ENCODE measurements at places on chromosomes 12 and 14. TPM values are rescaled to one million over a fixed set of nuclear protein-coding genes. Genes with fewer than 3 reads are reported as not detected.

DNA sequence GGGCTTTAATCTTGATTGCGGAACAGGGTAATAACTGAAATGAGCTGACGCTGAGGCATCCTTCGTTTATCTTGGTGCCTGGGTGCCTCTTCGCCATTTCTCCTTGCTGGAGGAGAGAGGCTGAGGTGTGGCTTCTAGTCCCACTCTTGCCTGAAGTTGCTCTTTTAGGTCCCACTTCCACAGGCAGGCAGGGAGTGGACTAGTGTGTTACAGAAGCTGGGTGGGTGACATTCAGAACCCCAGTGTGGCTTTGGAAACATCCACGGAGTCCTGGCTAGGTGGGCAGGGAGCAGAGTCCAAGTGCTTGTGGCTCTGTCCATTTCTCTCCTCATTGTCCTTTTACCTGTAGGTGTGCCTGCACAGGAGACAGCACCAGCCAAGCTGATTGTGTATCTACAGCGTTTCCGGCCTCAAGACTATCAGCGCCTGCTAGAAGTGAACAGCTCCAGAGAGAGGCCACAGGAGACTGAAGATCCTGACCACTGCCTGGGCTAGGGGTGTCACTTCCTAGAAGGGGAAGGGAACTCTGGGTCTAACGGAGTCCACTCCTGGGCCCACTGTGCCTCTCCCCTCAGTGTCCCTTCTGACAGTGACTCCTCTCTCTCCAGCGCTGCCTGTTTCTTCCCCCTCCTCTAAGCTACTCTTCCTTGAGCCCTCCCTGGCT, 2.4 kb downstream of the THTPA start:
- H3K36me3 ChIP-seq: peaks cover 61% of the 10 kb centered on the region
- H3K4me3 ChIP-seq: no peak overlapping the region

- no peaks in the 10 kb centered on the region for H3K36me3 ChIP-seq
- DNase-seq: no peak
- H3K27me3 ChIP-seq: no peaks in the 10 kb centered on the region
- no peak overlapping the region for H3K4me3 ChIP-seq
- H3K27ac ChIP-seq: no peak overlapping the region
- H3K4me1 ChIP-seq: no peaks in the 10 kb centered on the region
These were observed 71.3 kb downstream of the SYNE3 start for GRCh38 chr14:95445161-95445560.

GRCh38 chr14:81352413-81352812, 47.7 kb downstream of the STON2 start:
- H3K4me3 ChIP-seq: no peak overlapping the region
- H3K4me1 ChIP-seq: no peaks in the 10 kb centered on the region
- H3K27ac ChIP-seq: no peak overlapping the region
- no peak for DNase-seq
- H3K27me3 ChIP-seq: no peaks in the 10 kb centered on the region

DNA sequence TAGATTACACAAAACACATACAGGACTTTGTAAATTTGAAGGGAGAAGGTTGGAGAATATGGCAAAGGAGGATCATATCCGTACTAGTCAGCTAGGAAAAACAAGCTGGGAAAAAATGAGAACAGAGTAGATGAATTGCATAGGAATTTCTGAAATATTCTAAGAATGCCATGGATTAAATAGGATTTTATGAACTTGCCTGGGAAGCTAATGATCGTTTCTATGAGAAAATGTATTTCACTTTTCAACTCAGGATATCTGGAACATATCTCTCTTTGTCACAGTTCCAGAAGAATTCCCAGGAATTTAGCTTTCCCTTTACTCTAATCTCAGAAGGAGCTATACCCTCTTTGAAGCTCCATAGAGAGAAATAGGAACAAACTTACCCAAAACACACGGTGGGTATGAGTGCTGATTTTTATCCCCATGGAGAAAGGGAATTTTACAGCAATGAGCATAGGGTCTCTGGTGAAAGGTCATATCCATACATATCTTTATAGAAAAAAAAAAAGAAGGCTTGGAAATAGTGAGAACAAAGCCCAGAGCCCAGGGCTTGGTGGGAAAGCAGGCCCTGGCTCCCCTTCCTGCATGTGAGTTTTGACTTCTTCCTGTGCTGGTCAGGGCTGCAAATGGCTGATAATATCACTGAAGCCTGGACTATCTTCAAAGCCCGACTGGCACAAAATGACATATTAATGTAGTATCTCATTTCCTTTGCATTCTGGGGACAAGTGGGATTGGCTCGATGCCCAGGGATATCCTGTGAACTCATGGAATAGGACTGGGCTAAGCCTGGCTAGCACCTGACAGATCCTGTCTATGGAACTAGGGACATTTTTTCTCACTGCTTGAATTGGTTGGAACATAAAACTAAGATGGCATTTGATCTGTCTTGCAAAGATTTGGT, 136.3 kb downstream of the AEBP2 start:
- no peak overlapping the region for H3K4me3 ChIP-seq
- no peak overlapping the region for H3K27ac ChIP-seq
- peaks cover 6% of the 10 kb centered on the region for H3K36me3 ChIP-seq
- H3K27me3 ChIP-seq: no peaks in the 10 kb centered on the region

- no peak for DNase-seq
- H3K4me3 ChIP-seq: no peak overlapping the region
- peaks cover 9% of the 10 kb centered on the region for H3K4me1 ChIP-seq
- H3K27ac ChIP-seq: no peak overlapping the region
These were observed 19.6 kb upstream of the TMEM30B start for GRCh38 chr14:61300754-61301153.

DNA sequence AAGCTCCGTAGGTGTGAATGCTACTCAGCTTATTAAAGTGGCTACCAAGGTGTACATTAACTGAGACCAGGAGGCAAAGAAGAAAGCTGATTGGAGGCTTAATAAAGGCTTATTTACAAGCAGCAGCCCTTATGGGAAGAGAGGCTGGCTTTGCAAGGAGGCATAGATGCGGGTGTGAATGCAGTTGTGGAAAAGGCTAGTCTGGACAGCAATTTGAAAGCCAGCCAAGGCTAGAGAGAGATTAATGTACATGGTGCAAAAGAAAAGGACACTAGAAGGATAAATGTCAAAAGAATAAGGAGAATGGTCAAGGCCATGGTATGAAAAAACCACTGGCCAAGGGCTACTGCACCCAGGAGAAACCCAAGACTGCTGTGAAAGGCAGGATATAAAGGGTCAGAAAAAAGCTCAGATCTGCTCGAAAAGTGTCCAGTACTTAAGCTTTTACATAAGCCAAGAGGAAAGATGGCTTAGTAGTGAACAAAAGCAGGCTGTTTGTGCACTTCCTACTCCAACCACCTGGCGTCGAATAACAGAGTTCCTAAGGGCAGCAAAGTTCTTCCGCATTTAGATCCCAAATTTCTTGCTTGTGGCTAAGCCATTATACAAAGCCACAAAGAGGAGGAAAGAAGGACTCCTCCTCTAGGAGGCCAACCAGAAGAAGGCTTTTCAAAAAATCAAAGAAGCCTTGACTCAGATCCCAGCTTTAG, 24.0 kb downstream of the KLRK1 start:
- peaks cover 52% of the 10 kb centered on the region for H3K4me1 ChIP-seq
- no peak for DNase-seq
- H3K36me3 ChIP-seq: peaks cover 31% of the 10 kb centered on the region
- no peak overlapping the region for H3K27ac ChIP-seq
- no peaks in the 10 kb centered on the region for H3K27me3 ChIP-seq

ALDH2 gene
- 152 TPM for total RNA-seq

DEGS2 gene
- total RNA-seq: 2.5 TPM
